ENCODE measurements at places on chromosomes 4 and X.

GRCh38 chrX:47047989-47048388 lies 30.3 kb upstream of the RGN start:
- no peak for DNase-seq

- no peak for DNase-seq
These were observed 269.3 kb downstream of the STIM2 start for GRCh38 chr4:27129871-27130366.

GRCh38 chr4:41750626-41751448 lies 2.3 kb upstream of the PHOX2B start:
- DNase-seq = no peak

- no peak for DNase-seq
These were observed 1060.5 kb upstream of the INTU start for GRCh38 chr4:126572264-126572663.

GRCh38 chr4:146458594-146458993 lies 63.1 kb downstream of the SLC10A7 start:
- no peak for DNase-seq

GRCh38 chr4:20629186-20630106 lies 70.8 kb upstream of the PACRGL start:
- no peak for DNase-seq
